ENCODE measurements at places on chromosomes 11 and 22.

DNA sequence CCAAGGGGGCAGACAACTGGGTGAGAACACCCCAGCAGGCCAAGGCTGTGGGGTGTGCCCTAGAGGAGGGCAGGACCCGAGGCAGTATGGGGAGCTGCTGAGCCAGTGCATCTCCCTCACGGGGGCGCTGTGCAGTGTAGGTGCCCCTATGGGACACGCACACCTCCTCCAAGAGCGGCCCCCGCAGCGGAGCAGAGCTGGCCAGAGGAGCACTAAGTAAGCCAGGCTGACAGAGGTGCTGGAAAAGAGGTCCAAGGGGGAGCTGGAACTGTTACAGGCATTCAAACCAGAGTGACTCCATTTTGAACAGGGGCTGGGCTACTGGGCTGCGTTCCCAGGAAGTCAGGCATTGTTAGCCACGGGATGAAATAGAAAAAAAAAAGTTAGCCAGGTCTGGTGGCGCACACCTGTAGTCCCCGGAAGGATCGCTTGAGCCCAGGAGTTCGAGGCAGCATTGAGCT lies 41.8 kb downstream of the TST start:
- peak; percentile 83 for DNase-seq

DNA sequence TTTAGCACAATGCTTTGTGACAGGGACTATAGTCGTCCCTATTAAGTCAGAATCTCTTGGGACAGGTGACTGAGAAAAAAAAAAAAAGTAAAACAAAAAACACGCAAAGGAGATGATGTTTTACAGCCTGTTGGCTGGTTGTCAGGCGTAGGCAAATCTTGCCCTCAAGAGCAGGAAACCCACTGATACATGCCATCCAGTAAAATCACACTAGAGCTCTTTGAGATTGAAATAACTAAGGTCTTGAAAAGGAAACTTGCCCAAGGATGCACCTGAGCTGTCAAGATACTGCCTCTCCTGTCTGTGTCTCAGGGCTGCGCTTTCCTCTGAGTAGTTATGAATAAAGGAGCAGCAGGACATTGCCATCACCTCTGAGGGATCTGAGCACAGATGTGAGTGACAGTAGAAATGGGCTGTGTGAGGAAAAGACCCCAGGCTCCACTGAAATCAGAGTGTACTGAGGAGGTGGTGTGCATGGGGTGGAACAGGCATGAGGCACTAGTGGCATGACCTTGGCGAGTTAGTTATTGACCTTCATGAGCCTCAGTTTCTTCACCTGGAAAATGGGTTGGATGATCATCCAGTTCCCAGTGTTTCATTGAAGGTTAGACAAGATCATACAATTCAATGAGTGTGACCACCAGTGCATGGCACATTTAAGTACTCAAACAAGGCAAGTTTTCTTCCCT lies 23.3 kb downstream of the MICAL2 start:
- no peak for DNase-seq

GRCh38 chr11:112579282-112579681 lies 318.6 kb upstream of the PLET1 start:
- DNase-seq = no peak

DNA sequence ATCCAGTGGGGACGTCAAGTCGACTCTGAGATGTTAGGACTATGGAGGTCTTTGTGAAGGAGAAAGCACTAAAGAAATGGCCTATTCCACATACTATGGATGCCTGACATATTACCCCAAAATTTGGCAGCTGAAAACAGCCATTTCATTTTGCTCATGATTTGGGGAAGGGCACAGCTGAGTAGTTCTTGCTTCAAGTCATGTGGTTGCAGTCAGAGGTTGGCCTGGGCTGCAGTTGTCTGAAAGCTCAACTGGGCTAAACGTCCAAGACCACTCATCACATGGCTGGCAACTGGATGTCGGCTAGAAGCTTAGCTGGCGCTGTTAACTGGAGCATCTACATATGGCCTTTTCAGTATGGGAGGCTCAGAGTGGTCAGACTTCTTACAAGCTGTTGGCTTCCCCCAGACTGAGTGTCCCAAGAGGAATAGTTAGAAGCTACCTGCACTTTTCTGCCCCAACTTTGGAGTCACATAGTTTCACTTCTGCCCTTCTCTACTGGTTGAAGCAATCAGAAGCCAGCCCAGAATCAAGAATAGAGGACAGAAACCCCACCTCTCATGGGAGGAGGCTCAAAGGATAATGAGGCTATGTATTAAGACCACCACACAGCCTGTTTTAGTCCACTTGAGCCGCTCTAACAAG lies 14.1 kb downstream of the SLC35C1 start:
- no peak for DNase-seq

- no peak for DNase-seq
Measured at GRCh38 chr11:116721988-116722387, 50.8 kb downstream of the BUD13 start.

- no peak for DNase-seq
Measured at GRCh38 chr11:66956689-66957290, 1.4 kb downstream of the PC start.

DNA sequence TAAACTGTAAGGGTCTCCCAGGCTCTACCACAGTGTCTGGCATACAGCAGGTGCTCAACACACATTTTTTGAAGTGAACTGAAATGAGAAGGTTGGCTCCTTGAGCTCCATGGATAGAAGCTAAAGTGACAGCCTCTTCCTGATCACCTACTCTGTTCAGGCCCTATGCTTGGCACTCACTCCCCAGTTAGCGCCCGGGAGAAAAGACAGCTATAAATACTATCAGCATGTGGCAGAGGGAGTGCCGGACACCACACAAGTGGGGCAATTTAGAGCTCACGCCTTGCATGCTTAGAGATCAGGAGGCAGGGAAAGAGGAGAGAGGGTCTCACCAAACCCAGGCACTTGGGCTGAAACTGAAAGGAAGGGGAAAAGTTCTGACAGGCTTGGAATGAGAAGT lies 195.5 kb downstream of the BUD13 start:
- DNase-seq = no peak

All from iPS-NIHi11 (cell line).